Stimulated activated CD8-positive, alpha-beta memory T cell treated with anti-CD3 and anti-CD28 coated beads, Interleukin-15, amount 100 ng/mL, for 4 hours (primary cell): ENCODE measurements at places on chromosomes 12 and 14.

DNA sequence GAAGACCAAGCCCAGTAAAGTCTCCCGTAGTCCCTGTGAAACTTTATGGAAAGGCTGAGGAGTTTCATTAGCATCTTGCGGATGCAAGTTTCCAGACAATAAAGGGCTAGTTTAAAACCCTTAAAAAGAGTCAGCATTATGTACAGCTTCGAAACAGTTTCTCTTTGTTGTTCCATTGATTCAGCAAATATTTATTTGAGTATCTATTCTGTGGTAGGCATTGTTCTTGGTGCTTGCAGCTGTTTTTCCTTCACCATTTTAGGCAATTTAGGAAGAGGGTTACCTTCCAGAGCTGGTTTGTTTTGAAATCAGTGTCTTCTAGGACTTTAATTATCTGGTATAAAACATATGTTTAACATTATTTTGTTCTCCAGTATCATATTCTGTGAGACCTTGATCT is 1.5 kb downstream of the SLIRP start:
- no peak for DNase-seq

GRCh38 chr12:120994589-120995337 is 16.4 kb downstream of the HNF1A start:
- no peak for DNase-seq

DNA sequence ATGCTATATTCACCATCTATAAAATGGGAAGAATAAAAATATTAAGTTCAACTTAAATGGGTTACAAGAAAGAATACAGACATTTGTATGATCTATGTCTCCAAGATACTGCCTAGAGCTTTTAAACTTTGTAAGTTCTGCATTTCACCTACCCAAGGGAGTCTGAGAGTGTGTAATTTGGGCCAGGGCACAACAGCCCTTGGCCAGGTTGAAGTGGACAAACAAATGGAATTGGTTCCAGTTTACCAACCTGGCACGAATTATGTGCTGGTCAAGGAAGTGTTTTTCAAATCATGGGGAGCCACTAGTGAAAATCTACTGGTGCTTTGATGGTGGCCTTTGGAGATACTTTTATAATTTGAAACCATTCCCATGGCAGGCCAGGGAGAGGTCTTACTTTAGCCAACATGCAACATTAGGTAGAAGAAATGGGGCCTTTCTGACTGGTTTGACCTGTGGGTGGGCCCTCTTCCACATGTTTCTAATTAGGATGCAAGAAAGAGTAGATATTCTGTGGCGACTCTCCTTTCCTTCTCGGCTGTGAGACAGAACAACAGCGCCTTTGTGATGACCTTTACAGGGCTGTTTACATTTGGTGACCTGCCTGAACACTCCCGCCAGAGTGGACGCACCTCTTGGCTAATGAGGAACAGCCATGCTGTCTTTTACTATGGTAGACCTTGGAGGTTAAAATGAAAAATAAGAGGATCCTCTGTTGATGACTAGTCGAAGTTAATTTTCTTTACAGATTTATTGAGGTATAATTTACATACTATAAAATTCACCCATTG is 476.6 kb downstream of the ZFP36L1 start:
- DNase-seq: no peak

GRCh38 chr12:3313675-3314663 is 177.0 kb upstream of the PRMT8 start:
- DNase-seq: no peak

GRCh38 chr12:79908366-79908765 is 26.5 kb downstream of the PPP1R12A start:
- no peak for DNase-seq
